Activated CD4-positive, alpha-beta T cell treated with anti-CD3 and anti-CD28 coated beads for 36 hours (primary cell): ENCODE measurements at places on chromosomes 6 and 20.

DNA sequence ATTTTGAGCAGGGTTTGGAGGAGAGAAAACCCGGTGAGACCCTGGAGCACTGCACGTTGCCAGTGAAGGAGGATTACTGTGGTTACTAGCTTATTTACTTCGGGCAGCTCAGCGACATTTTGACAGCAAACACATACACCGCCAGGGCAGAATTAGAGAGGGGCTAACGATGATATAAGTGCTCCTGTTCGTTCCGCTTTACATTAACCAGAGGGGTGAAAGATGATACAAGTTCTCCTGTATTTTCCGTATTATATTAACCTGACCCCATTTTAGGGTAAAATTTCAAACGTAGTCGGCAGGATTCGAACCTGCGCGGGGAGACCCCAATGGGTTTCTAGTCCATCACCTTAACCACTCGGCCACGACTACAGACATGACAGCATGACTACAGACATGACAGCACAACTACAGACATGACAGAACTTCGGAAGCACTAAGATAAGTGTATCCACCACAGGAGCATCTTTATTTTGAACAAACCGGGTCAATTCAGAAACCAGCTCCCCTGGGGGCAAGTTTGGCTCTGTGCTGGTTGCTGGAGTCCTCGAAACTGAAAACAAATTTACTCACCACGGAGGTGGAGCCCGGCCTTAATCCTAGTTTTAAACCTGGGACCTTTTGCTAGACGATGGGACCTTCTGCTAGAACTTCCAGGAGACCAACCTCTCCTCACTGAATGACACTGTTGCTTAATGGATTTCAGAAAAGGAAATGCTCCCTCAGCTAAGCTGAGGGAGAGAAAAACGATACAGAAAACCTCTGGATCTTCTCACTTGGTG is 80.4 kb upstream of the ZNF184 start:
- peak; percentile 61 for DNase-seq

DNA sequence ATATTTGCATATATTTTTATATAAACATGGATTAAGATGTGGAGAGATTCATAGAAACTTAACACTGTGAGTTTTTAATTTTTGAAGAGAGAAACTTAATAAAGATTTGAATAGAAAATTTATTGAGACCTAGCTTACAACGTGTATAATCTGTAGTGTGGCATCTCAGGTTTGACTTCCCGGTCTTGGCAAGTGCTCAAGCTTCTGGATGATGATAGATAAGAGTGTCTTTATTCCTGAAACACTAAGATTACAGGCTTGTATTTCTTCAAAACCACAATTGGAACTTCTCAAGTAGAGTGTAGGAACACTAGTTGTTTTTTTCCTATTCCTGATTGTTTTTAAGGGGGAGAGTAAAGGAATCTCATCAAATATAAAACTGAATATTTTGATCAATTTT is 64.6 kb upstream of the NOTCH4 start:
- DNase-seq = no peak

DNA sequence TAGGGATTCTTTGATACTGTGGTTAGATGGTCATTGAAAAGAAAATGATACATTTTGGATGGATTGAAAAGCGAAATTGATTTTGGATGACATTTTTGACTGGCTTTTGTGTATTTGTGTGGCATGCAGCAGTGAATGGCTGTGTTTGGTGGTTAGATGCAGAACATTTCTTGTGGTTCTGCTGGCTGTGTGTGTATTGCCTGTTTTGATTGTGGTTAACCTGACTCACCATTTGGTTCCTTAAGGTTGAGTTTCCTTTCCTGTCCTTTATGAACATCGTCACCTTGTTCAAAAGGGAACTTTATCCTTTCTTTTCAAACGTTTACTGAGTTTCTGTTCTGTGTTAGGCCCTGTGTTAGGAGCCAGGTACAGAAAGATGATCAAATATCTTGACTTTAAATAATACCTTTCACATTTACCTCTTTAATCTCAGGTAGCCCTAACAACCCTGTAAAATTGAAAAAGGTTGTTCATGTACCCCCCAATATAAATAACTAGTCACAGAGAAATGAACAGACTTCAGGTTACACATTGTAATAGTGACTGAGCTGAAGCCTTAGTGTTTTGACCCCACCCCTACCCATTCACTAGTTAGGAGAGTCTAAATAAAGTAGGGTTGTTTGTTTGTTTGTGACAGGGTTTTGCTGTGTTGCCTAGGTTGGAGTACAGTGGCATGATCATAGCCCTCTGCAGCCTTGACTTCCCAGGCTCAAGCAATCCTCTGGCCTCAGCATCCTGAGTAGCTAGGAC is 23.8 kb downstream of the ANKS1A start:
- DNase-seq = peak; percentile 62

- DNase-seq = no peak
These were observed 558.2 kb downstream of the PKHD1 start for GRCh38 chr6:51529240-51529639.

- no peak for DNase-seq
These were observed 56.2 kb downstream of the BMP7 start for GRCh38 chr20:57210054-57210910.

DNA sequence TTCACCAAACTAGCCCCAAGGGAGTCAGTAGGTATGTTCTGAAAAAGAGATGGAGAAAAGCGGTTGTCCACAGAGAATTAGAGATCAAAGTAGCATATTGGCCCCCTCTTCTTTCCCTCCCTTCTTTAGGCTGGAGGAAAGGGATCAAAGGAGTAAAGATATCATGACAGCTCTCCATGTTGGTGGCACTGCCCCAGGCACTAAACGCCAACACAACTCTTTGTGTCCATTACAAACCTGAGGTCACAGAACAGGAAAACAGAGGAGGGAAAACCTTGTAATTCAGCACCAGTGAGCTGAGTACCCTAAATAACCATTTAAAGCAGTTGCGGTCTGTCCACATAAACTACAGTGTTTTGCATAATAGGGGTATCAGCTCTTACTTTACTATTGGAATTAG is 113.0 kb upstream of the TFAP2D start:
- DNase-seq = no peak

DNA sequence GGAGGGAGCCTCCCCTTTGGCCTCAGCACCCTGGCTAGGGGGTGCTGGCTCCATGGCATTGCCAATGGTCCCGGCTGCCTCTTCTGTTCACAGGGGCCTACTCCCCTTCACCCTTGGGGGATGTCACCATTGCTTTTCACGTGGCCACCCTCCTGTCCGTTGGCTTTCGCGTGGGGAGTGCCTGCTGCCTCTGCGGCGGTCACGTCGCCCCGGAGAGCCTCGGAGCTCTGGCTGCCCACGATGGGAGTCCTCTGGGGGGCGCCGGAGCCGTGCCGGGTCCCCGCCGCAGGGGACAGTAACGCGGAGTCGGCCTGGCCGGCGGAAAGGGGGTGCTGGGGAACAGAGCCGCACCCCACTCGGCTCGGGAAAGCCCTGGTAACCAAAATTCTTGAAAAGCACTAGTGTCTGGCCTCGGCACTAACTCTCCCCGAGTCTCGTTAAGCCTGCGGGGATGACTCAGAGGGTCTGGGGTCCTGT is 661 bp upstream of the HEBP2 start:
- peak; percentile 42 for DNase-seq

- DNase-seq = no peak
These were observed 87.9 kb upstream of the ZNF217 start for GRCh38 chr20:53681352-53682212.

- DNase-seq = no peak
These were observed 233.2 kb downstream of the LRFN2 start for GRCh38 chr6:40353967-40354452.

GRCh38 chr6:99219788-99220187 is 129.7 kb downstream of the FAXC start:
- DNase-seq = peak; percentile 16

DNA sequence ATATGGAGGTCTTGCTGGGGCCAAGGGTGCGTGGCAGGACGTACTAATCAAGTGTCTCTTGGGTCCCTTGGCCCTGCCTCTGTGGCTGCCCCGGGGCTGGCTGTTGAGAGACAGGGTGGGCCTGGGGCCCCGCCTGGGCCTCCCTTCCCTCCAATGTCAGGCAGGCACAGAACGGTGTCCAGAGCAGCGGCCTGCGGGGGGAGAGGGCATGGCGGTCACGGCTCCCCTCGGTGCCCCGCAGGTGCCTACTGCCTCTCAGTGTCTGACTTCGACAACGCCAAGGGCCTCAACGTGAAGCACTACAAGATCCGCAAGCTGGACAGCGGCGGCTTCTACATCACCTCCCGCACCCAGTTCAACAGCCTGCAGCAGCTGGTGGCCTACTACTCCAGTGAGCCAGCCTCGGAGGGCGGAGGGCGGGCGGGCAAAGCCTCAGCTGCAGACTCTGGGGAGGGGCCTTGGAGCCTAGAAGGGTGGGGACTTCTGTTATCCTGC is 50.0 kb downstream of the SRC start:
- DNase-seq = no peak

DNA sequence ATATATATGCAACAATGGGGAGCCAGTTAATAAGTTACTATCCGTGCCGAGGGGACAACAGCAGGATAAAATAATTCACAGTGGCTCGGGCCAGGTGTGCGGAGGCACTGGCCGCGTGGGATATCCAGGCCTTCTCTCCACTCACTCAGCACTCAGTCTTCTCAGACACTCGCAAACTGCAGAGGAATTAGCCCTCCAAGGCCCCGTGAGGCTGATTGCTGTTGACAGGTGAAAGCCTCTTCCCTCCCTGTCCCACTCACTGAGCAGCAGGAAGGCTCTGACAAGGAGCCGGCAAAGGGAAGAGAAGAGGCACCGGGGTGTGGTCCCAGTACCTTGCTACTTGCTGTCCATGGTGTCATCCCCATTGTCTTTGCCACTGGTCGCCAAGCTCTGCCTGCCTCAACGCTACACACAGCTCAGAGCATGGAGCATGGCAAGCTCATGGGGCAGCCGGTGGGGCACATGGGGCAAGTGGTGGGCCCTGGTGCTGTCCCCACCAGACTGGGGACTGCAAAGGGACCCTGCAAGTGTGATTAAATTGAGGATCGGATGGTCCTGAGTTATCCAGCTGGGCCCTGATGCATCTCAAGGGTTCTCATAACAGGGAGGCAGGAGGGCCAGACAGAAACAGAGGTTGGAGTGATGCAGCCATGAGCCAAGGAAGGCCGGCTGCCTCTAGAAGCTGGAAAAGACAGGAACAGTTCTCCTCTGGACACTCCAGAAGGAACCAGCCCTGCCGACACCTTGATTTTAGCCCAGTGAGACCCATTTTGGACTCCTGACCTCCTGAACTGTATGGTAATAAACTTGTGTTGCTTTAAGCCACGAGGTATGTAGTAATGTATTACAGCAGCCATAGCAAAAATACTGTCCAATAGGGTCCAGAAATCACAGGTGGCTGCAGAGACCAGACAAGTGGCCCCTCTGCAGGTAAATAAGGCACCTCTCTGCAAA is 119.7 kb downstream of the PSMB1 start:
- no peak for DNase-seq

- no peak for DNase-seq
These were observed 28.8 kb downstream of the PTPRT start for GRCh38 chr20:43160941-43161340.

- DNase-seq = no peak
These were observed 177.6 kb downstream of the PLCB1 start for GRCh38 chr20:8309634-8310033.

GRCh38 chr6:151400473-151400872 is 9.1 kb upstream of the ZBTB2 start:
- DNase-seq = no peak

DNA sequence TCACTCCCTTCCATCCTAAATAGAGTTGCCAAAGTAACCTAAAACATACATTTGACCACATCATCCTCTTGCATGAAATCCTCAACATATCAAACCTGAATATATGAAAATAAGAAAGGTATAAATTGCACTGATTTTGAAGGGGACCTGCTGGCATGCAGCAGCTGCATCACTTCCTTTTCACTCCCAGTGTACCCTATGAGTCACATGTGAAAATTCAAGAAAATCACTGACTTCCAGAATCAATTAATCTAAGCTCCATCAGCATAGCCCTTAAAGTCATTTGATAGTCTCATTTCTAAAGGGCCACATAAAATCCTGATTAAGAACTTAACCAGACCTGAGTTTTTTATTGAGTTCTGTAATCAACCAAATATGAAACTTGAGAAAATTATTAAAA is 24.3 kb downstream of the SNX14 start:
- no peak for DNase-seq

GRCh38 chr6:71419217-71420094 is 130.8 kb downstream of the OGFRL1 start:
- DNase-seq = peak; percentile 4

DNA sequence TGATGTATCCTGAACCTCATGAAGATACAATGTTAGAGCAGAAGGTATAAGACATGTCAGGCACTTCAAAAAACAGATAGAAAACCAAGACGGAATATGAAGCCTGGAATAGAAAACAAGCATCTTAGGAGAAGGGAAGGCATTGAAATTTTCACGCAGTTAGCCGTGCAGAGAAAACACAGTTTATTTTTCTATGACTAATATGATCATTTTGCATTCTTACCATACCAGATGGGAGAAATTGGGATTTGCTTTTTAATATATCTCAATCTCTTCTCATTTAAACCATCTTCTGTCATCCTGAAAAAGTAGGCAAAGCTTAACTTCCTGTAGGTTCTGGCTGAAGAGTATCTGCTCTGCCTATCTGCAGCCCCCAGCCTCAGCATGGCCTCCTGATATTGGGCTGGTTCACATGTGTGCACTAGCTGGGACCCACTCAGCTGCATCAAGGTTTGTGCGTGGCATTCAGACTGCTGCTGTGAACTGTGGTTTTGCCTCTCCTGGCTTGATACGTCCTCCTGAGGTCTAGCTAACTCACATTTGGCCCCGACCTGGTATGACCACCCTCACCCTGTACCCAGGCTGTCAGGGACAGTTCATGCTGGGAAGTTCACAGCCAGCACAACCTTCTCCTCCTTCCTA is 392.5 kb upstream of the SASH1 start:
- no peak for DNase-seq

GRCh38 chr6:100230953-100231316 is 233.8 kb downstream of the SIM1 start:
- DNase-seq = no peak

- peak; percentile 45 for DNase-seq
These were observed 348 bp upstream of the PYGB start for GRCh38 chr20:25247518-25247955.

DNA sequence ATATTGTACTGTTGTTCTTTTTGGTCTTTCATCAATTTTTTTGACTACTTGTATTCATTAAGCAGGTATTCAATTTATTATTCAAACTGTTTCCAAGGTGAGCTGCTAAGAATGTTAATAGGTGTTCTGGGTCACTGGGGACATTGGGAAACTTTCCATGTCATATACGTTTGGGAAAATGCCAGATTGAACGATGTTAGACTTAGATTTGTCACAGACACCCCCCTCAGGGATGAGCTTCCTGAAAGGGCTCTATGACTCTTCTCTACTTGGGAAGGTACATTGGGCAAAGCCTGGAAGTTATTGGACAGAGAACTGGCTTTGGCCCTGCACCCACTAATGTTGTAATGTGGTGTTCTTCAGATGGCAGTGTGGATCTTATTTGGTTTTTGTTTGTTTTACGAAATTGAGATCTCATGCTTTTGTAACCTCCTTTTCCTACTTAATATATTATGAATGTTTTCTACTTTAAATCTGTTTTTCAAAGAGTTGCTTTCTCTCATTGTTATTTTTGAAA is 42.1 kb downstream of the PLCB4 start:
- DNase-seq = no peak
